Choroid plexus epithelial cell (primary cell): ENCODE measurements at places on chromosomes 3 and 15.

- DNase-seq, result no peak
These were observed 34.5 kb downstream of the ANO10 start for GRCh38 chr3:43587303-43587702.

- DNase-seq, result peak; percentile 33
These were observed 825 bp upstream of the RTP3 start for GRCh38 chr3:46496746-46497555.

- no peak for DNase-seq
These were observed 103.3 kb downstream of the PCCB start for GRCh38 chr3:136353461-136353860.

DNA sequence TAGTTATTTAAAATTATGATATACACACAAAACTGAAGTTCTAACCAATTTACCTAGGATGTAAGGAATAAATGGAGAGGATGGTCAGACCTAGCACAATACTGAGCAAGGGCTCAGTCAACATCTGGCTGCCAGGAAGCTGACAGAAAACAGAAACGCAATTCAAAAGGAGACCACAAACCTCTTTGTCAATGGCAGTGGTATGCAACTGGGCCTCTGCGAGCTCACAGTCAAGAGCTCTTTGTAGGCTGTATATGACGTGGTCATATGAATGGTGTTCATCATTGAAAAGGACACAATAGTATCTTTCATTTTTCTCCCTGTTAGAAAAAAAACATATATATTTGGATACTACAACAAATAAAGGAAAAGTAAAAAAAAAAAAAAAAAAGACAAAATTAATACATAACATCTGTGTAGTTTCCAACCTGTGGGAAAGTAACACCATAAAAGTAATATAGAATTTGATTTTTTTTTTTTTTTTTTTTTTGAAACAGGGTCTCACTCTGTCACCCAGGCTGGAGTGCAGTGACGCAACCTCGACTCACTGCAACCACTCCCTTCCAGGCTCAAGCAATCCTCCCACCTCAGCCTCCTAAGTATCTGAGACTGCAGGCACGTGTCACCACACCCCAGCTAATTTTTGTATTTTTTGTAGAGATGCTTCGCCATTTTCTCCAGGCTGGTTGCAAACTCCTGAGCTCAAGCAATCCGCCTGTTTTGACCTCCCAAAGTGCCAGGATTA, 37.9 kb downstream of the UBR1 start:
- DNase-seq, result peak; percentile 20

DNA sequence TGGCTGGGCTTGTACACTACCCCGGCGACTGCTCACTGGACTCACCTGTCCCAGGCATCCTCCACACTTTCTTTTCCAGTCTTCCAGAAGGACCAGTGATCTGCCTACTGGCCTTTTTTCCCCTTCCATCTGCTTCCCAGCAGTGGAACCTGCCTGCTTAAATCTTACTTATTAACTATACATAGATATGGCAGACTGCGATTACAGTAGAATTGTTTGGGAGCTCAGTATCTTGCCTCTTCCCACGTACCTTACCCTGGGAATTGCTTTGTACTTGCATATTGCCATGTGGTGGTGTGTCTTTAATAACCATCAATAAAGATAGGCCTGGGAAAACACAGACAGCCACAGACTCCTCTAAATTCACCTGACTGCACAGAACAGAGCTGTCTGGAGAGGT, 11.8 kb upstream of the HES1 start:
- no peak for DNase-seq

GRCh38 chr3:58237238-58237940, at the start of gene ABHD6:
TSS of gene ABHD6 (plus strand) at chr3:58237792. CDS start at chr3:58256587, 18,795 bp downstream.
- peak; percentile 68 for DNase-seq

GRCh38 chr15:49645277-49645676, 24.4 kb downstream of the DTWD1 start:
- no peak for DNase-seq

GRCh38 chr3:35965908-35966307, 326.6 kb downstream of the ARPP21 start:
- peak; percentile 81 for DNase-seq

- DNase-seq, result no peak
These were observed 38.4 kb downstream of the TLNRD1 start for GRCh38 chr15:81038975-81039607.

DNA sequence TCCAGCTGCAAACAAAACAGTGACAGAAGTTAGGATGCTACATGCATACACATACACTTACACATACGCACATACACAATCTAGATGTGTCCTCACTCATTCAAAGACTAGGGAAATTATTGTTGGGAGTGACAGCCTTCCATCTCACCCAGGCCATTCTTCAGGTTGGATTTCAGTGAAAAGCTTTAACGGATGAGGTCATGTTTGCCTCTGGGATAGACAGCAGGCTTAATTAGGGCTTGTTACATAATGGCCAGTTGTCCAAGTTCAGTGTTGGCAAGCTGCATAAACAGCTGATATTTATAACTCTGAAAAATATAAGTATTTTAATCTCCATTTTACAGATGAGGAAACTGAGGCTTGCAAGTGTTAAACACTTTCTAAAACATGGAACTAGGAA, 35.8 kb upstream of the PLOD2 start:
- DNase-seq, result no peak

DNA sequence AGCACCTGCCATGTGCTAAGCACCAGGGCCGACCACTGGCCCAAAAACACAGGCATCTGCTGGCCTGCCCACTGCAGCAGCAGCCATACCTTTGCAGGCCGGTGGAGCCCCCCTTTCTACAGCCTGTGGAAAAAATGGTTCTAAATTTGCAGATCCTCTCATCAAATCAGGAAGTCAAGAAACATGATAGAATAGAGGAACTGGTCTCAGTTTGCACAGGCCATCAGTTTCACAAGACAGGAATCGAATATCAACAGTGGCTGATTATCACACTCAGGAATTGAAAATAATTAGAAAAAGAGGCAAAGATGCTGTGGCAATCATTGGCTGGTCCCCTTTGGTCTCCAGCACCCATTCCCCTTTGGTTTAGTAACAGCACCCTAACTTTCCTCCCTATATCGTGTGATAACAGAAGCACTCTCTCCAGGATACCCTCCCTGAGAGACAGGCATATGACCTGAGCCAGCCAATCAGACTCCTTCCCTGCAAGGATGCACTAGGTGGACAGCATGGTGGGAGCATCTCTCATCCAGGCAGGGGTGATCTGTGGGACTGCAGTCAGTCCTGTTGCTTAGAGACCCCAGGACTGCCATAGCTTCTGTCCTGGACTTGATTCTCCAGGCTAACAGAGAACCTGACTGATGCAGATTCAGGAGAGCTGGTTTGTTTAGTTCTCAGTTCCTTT, 3.5 kb upstream of the PAK6 start:
- DNase-seq, result no peak

DNA sequence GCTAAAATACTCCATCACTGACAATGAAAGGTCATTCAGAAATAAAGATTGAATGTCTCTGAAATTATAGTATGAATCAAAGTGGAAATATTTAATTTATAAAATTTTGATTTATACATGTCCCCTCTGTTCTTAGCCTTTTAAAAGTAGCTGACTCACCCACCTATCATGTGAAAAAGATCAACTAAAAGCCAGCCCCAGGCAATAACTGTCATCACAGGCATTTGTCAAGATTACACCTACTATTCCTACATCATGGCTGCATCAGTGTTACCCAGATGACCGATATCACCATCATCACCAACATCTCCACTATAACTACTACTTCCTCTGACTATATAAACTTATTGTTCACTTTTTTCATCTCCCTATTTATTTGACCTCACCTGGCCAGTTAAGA, 14.3 kb upstream of the PIK3R4 start:
- DNase-seq, result no peak

DNA sequence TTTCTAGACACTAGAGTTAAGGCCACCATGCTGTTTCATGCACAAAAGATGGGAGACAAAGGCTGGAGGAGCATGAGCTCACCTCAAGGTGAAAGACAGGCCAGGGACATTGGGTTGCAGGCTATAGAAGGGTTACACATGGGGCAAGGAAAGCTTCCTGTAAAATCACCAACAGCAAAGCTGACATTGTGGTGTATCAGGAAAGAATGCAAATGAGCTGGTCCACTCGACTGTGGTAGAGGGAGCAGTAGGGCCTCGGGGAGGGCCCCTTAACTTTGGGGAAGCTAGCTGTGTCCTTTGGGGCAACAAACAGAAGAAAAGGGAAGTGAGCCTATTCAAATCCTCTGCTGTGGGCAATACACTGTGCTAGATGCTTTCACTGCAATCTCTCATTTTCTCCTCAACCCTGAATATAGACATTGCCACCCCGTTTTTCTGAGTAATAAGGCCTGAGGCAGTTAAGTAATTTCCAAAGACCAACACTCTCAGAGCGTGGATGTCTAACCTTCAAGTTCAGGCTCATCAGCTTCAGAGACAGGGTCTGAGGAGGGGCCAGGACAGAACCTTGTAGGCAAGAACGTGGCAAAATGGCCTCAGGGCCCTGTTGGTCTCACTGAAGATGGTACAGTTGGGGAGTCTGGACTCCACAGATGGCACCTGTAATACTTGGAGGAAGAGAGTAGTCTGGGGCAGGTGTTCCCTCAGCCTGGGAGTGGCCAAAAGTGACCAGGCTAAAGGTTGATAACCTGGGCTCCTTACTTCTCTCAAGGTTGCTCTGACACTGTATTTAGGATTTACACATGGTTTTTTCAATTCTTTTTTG, 24.1 kb downstream of the CX3CR1 start:
- no peak for DNase-seq

- DNase-seq, result no peak
These were observed 185.4 kb upstream of the KBTBD8 start for GRCh38 chr3:66812741-66813140.
